ENCODE measurements at places on chromosomes 11 and 22.
A peak's percentile ranks its signal among the peaks of the same experiment; 100 is the strongest.

GRCh38 chr22:46829117-46829891 is 66.9 kb downstream of the TBC1D22A start:
- no peak for DNase-seq

DNA sequence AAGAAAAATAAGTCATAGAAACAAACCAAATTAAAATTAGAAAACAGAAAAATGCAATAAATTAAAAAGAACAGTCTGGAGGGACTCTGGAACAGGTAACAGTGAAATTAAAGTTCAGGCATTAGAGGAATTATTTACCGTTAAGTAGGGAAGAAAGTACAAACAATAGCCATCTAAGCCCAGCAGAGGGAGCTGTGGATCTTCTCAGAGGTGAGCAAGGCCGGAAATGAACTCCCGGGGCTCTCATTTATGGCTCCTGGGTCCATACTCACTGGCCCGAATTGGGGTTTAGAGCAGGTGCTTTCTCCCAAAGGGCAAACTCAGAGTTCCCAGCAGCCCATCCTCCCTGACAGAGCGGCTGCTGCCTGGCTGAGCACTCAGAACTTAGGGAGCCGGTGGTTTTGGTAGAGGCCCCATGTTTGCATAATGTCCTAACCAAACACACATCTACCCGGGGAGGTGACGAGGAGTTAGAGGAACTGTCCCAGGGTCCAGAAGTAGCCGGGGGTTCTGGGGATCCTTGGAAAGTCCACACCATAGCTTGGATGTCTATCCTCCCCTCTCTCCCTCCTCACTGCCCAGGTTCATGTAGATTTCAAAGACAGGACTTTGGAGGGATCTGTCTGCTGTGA is 87.8 kb upstream of the VPREB1 start:
- DNase-seq: peak; percentile 11

- DNase-seq: no peak
Observed at GRCh38 chr11:72209101-72209500, 7.5 kb upstream of the FOLR2 start.

DNA sequence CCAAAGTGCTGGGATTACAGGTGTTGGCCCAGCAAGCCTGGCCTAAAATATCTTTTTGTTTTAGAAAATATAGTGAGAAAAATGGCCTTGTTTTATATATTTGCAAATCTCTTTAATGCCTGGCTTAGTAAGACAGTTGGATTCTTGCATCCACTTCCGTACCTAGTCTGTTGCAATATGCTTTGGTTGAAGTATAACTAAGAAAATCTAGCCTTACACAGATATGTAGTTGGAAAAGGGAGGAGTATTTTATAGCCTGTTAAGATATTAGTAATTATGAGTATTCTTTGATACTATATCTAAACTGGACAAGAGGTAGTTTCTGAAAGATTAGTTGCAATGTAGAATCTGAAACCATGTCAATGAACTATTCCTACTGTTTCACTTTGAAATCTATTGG is 65.1 kb downstream of the ZNRF3 start:
- DNase-seq: no peak

DNA sequence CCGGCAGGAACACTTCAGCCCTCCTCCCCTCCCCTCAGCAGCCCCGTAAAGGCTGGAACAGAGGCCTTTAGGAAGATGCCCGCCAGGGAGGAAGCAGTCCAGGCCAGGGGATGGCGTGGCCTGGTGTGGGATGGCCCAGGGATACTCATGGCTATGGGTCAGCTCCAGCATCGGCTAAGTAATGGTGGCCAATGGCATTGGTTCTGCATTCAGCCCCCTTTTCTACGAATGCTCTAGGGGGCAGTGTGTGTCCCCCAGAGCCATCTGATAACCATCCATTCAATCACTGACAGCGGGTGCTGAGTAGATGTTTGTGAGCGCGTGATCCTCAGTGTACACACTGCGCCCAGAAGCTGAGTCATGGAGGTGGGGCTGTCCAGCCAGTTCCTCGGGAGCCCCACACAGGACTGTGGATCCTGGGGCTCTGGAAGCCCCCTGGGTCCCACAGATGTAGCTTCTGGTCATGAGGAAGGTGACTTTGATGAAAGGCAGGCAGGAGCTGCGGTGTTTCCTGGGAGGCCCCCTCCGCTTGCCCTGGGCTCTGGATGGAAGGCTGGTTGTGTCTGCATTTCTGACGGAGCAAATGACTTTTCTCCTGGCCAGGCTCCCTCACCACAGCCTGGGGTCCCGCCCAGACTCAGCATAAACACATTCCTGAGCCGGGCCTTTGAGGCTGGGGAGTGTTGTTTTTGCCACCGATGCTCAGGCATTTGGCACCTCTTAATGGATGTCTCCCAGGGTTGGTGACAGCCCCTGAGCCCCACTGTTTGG is 46.5 kb downstream of the FBLN1 start:
- DNase-seq: no peak

DNA sequence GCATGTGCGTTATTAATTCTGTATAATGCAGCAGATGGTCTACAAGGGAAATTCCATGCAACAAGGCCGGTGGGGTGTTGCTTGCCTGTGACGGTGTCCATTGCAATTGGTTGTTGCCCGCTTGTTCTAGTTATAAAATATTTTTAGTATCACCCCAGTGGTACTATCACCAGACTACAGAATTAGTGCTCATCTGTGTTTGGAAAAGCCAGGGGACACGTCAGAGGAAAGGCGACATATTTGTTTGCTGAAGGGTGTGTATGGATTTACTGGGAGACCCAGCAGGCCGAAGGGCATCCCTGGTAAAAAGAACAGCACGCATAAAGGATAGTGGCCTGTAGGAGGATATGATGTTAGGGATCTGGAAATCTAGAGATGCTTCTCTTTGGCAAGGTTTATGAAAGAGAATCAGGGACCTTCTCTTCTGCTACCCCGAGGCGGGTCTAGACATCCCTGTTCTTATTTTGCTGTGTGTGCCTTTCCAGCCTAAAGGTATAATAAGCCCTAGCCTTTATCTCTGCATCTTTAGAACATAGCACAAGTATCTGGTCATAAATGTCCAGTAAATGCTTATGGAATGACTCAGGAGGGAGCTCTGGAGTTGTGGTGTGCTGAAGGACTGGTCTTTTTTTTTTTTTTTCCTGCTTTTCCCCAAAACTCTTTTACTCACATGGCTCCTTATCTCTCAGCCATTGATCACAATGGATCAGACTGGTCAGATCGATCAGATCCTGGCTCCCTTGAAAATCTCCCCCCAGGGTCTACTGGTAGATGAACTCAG is 90.9 kb downstream of the LDLRAD3 start:
- no peak for DNase-seq

GRCh38 chr11:110445437-110445836 is 15.7 kb downstream of the FDX1 start:
- no peak for DNase-seq

DNA sequence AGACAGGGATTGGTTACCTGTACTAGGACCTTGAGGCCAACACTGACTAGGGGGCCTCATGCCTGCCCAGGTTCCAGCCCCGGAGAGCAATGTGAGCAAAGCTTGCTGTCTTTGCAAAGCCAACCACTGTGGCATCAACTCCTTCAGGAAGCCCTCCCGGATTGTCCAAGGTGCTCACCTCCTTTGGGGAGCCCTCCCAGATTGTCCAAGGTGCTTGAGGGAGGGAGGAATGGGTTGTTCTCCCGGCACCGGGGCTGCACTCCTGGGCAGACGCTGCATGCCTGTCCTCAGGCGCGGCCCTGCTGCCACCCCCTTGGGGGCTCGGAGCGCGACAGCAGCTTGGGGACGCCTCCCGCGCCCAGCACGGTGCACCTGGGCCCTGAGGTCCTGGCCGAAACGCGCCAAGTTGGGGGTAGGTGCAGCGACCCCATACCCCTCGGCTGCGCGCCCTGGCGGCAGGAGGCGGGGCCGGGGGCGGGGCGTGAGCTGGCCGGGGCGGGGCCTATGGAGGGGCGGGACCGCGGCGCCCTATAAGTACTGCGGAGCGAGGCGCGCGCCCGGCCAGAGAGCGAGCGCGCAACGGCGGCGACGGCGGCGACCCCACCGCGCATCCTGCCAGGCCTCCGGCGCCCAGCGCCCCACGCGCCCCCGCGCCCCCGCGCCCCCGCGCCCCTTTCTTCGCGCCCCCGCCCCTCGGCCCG is at the start of gene CD81:
CD81 (plus strand) TSS at position 560 of the 701 bp plus-strand sequence. CDS start 240 bp downstream, outside the sequence.
- peak; percentile 53 for DNase-seq

DNA sequence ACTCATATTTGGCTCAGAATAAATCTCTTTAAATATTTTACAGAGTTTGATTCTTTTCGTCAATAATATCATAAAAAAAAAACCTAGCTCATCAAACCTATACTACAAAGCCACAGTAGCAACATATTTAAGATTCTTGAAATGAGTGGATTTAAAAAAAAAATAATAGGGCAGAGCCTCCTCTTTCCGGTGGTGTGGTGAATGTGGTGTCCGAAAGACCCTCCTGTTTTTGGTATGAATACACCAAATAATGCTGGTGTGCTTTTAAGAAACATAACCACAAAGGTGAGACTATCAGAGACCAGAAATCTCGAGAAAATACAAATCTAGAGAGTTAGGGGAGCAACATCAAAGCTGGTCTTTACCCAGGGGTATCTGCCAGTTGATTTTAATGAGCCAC is 342.6 kb downstream of the TBC1D22A start:
- no peak for DNase-seq

GRCh38 chr22:36197514-36198146 is 4.0 kb downstream of the APOL4 start:
- no peak for DNase-seq

DNA sequence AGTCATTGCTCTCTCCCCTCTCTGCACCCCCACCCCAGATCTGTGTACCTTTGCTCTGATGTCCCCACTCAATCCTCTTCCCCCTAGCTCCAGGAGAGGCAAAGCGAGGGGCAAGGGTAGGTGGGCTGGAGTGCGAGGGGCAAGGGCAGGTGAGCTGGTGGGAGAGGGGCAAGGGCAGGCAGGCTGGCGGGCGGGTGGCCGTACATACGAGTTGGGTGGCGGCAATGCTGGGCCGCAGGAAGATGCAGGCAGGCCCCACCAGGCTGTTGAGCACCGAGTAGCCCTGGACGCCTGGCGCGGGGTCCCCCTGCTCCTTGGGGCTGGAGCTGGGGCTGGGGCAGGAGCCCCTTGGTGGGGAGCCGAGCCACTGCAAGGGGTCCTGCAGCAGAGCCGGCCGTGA is 908 bp downstream of the CABP2 start:
- no peak for DNase-seq

- no peak for DNase-seq
Observed at GRCh38 chr11:68315171-68315920, 3.0 kb downstream of the LRP5 start.

DNA sequence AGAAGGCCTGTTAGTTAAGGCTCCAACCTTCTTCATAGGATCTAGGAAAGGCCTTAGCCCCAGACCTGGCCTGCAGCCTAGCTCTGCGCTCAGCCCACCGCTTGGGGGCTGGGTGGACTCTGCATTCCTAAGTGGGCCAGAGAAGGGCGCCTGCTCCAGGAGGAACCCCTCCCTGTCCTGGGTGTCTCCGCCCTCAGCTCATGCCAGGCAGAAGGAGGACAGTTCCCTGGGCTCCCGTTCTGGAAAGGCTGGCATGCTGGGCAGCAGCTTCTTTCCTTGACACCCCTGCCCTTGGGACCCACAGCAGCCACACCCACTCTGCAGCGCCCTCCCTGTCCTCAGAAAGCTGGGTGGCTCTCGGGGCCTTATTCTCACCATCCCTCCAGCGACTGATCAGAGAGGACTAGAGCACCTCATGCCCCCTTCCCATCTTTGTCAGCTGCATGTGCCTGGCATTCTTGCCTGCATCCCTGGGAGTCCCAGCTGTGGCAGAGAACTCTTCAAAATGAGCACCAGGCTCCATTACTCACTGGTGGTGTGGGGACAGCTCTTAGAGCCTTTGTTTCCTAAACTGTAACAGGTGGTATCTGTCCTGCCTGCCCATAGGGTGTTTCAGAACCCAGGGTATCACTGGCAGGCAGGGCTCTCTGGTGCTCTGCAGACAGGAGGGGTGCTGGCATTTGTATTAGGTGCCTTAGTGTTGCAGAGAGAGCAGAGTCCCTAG is 20.3 kb upstream of the MYRF start:
- no peak for DNase-seq

DNA sequence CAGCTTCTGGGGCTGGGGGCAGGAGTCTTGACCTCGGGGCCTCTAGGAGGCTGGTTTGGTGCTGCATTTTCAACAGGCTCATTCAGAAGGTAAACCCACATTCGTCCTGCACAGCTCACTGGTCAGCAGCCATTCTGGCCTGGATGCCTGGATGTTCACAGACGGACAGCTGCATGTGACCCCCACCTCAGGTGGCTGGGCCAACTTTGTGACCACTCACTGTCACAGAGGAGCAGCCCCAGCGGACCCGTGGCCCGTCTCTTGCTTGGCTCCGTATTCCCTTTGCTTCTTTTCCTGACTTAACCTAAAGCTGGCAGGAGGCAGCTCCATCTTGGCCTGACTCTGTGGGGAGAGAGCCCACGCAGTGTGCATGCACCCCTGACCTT is 8.2 kb downstream of the DGCR8 start:
- no peak for DNase-seq

DNA sequence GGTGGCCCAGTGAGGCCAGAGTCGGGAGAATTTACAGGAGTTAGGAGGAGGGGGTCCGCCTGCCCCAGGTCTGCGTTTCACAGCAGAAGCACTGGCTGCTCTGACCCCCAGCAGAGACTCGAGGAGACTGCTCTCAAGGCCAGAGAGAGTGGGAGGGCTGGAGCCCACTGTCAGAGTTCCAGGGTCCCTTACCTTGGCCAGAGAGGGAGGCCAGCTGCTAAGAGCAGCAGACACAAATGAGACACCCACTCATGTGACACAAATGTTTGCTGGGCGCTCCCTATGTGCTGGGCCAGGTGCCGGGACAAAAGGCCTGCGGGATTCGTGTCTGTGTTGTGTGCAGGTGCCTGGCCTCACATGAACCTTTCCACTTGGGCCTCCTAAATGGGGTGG is 2.8 kb upstream of the TNFRSF13C start:
- DNase-seq: no peak

Data from effector memory CD4-positive, alpha-beta T cell (primary cell).